Fibroblast of skin of back (primary cell): ENCODE measurements at places on chromosomes 3 and 15.

DNA sequence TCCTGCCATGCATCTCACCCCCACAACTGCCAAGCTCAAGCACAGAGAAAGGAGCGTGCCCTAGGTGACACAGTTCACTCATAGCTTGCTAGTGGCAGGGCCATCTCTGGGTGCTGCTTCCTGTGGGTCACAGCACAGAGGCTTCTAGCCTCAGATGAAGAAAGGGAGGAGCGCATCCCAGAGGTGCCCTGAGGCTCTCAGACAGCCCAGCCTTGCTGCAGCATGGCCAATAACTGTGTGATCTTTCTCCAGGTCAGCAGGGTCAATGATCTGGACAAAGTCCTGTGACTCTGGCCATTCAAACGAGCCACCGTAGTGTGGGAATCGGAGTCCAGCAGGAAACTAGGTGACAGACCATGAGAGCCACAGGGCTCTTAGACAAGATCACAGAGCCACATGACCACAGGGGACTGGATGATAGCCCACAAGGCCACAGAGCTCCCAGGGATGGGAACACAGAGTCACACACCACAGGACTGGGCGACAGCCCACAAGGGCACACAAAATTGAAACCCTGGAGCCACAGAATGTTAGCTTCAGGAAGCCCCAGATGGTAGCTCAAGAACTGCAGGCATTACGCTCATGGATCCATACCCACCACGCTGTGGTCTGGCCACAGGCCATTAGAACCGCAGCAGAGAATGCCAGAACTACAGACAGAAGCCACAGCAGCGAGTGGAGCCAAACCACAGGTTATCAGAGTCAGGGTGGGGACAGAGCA lies 25.9 kb upstream of the GRIP2 start:
- peak; percentile 37 for DNase-seq

GRCh38 chr3:11832981-11833905 lies 13.4 kb downstream of the TAMM41 start:
- DNase-seq: no peak

- no peak for DNase-seq
Measured at GRCh38 chr15:78045189-78045588, 32.3 kb downstream of the TBC1D2B start.

DNA sequence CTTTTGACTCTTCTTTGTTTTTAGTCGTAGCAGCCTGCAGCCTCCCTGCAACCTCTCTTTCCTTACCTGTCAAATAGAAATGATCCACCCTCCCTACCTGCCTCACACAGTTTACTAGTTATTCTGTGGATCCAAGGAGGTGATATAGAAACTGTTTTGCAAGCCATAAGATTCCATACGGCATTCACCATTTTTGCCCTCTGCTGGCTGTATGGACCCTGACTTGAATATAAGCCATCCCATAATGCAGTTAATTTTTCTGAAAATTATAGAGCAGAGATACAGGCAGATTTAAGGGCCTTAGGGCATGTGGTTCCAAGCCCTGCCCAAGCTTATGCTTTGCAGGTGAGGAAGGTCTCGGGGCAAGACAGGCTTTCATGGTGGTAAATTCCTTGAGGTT lies 63.8 kb downstream of the CPN2 start:
- DNase-seq: no peak

GRCh38 chr3:124248471-124249028 lies 256.6 kb upstream of the ROPN1 start:
- peak; percentile 91 for DNase-seq

DNA sequence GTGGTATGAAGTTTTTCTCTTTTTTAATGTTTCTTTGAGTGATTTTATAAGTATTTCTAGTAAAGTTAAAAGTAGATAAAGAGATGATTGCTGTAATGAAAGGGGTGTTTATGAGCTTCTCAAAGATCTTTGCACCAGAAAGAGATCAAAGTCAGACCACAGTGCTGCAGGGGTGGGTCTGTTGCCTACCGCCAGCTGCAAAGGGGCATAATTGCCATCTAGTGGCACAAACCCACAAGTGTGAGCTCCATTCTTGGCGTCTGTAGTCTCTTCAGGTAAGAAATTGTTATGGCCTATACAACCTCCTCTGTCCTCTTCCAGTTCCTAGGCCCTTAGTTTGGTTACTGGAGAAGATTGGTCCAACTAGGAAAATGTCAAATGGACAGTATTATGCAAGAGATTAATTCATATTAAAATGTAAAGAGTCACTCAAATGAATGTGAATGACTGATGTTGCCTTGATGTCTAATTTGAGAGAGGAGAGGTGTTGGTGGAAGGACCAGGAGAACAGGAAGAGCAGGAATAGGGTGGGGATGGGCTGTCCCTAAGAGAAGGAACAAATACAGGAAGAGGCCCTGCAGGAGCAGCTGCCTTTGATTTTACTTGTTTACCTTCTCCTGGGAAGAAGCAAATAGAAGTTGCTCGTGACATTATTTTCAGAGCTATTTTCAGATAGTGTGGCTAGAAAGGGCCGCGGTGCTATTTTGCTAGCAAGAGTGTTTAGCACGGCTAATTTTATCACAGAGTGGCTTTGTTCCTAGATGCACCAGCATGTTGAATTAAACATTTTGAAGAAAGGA lies 53.0 kb upstream of the GSK3B start:
- no peak for DNase-seq

DNA sequence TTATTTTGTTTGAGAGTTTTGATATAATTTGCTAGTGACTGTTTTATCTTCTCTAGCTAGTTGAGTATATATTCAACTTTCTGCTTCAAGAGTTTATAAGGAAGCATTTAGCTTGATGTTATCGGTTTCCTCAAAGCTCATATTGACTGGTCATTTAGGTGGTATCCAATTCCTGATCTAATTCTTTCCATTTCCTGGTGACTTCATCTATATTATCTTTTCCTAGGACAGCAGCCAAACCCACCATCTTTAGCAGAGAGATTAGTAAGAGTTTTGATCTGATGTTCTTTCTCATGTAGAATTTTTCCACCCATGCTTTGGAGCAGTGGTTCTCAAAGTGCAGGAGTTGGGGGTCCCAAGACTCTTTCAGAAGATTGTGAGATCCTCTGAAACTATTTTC lies 148.6 kb upstream of the STT3B start:
- DNase-seq: peak; percentile 23

DNA sequence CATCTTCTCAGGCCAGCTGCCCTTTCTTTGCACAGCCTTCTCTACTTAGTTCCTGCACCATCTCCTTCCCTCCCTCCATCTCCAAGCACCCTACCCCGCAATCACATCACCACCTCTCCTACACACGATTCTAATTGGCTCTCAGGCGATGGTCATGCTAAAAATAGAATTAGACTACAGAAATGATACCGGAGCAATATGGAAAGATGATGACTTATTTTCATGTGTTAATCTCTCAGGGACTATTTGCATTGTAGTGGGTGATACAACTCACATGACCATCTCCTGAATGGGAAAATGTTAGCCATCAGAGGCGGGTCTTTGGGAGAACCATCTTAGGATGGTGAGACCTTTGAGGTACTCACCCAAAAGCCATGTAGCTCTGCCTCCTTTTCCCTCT lies 54.7 kb upstream of the PPARG start:
- DNase-seq: no peak

DNA sequence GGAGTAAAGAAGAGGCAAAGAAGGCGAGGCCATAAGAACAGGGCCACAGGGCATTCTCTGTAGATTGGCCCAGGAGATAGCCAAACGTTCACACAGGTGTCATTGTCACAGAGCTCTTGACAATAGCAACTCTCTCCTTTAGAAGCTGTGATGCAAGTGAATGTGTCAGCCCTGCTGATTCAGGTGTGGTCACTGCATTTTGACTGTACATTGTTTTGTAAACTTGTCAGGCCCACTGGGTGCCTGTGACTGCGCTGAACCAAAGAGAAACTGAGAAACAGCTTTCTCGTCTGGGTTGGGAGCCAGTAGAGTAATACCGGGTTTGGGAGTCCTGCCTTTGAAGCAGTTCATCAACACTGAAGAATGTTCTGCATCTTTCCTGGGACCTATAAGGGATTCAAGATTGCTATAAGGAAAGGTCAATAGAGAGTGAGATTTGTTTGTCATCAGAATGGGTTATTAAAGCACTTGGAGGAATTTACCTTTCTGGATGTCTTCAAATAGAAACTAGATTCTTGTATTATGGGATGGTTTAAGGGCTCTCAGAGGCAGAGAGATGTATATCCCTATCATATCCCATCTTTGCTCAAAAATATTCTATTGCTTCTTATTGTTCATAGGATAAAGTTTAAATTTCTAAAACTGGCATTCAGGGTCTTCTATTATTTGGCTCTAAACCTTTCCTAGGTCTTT lies 45.4 kb downstream of the TMEM45A start:
- no peak for DNase-seq

GRCh38 chr3:177358977-177359592 lies 161.8 kb upstream of the TBL1XR1 start:
- DNase-seq: peak; percentile 35

GRCh38 chr3:174287705-174288104 lies 571.4 kb upstream of the NAALADL2 start:
- DNase-seq: no peak

GRCh38 chr3:134601539-134602439 lies 49.0 kb downstream of the KY start:
- peak; percentile 35 for DNase-seq

DNA sequence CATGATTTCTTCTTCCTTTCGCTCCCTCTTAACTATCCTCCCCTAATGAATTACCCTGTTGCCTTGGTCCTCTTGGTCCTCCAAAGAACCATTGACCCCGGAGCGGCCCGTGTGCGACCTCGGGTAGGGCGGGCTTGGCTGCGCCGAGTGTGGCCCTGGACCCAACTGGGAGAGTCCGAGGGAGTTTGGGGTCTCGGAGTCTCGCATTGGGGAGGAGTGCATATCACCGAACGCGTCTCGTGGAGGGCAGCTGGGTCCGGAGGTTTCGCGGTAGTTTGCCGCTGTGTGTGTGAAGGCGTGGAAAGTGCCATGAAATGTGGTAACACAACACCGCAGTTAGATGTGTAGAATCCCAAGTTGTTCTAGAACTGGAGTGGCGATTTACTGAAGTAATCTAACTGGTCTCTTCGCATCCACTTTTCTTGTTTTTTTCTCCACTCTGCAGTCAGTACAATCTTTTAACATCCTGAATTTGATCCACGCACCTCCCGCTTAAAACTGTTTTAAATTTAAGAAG lies 363 bp downstream of the GTF2E1 start:
- peak; percentile 27 for DNase-seq

DNA sequence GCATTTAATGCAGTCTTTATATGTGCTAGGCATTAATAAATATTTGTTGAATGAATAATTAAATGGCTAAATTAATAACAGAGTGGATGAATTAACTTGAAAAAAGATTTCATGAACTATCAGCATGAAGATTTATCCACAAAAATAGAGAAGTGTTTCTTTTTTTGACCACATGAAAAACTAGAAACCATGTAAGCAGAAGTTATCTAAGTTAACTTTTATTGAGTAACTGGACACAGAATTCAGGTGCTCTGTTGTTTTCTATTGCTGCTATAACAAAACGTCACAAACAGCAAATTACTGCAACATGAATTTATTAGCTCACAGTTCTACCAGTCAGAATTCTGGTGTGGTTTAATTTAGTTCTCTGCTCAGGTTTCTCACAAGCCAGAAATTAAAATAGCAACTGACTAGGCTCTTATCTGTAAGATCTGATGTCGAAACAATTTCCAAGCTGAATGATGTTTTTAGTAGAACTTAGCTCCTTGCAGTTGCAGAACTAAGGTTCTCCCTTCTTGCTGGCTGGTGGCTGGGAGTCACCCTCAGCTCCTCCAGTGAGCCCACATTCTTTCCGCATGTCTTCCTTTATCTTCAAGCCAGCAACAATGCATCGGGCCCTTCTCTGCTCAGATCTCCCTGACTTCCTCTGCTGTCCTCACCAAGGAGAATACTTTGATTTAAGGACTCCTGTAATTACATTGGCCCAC lies 810.2 kb upstream of the ALCAM start:
- DNase-seq: no peak

- no peak for DNase-seq
Measured at GRCh38 chr3:2713923-2714322, 396.3 kb downstream of the IL5RA start.

GRCh38 chr15:41888662-41889253 lies 5.1 kb downstream of the SPTBN5 start:
- DNase-seq: no peak

- no peak for DNase-seq
Measured at GRCh38 chr15:32067115-32067514, 36.8 kb downstream of the CHRNA7 start.

- DNase-seq: no peak
Measured at GRCh38 chr15:37072181-37072580, 28.2 kb downstream of the MEIS2 start.

DNA sequence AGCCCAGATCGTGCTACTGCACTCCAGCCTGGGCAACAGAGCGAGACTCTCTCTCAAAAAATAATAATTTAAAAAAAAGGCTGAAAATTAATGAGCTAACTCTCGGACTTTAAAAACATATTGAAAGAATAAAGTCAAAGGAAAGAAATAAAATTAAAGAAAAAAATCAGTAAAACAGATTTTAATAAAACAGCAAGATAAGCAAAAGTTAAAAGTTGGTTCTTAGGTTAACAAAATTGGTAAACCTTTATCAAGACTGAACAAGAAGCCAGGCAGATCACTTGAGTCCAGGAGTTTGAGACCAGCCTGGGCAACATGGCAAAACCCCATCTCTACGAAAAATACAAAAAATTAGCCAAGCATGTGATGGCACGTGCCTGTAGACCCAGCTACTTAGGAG lies 20.7 kb downstream of the TRPM7 start:
- DNase-seq: no peak

- DNase-seq: peak; percentile 15
Measured at GRCh38 chr3:113741620-113742019, 4.4 kb downstream of the NAA50 start.

DNA sequence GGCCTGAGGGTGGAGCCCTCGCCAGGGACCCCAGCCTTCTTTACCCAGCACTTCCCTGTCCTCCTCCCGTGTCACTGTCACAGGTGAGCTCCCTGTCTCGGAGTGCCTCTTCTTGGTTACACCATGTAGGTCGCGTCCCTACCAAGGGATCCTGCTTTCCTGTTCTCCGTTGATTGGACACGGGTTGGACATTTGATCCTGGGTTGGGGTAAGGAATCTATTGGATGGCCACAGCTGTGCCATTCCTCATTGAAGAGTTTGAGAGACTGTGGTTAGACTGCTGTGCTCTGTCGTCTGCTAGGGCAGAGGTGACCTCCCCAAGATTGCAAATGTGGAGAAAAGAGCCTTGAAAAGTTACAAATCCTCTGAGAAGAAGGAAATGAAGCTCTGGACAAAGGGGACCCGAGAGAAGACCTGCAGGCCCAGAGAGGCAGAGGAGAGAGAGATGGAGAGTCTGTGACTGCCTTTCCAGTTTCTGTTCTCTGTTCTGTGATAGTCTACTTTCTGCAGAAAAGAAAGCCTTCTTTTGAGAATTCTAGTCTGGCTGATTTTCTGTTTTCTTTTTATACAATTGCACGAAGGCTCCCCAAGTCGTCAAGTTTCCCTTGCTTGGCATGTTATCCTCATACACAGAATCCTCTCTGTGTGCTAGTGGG lies 325.7 kb upstream of the RGMA start:
- DNase-seq: no peak

GRCh38 chr3:156787001-156787400 lies 39.2 kb upstream of the LEKR1 start:
- no peak for DNase-seq
